GM04504 (cell line): ENCODE measurements at places on chromosomes 11 and 22.

GRCh38 chr22:37801946-37802309 is 5.8 kb upstream of the GCAT start:
- DNase-seq, result no peak

DNA sequence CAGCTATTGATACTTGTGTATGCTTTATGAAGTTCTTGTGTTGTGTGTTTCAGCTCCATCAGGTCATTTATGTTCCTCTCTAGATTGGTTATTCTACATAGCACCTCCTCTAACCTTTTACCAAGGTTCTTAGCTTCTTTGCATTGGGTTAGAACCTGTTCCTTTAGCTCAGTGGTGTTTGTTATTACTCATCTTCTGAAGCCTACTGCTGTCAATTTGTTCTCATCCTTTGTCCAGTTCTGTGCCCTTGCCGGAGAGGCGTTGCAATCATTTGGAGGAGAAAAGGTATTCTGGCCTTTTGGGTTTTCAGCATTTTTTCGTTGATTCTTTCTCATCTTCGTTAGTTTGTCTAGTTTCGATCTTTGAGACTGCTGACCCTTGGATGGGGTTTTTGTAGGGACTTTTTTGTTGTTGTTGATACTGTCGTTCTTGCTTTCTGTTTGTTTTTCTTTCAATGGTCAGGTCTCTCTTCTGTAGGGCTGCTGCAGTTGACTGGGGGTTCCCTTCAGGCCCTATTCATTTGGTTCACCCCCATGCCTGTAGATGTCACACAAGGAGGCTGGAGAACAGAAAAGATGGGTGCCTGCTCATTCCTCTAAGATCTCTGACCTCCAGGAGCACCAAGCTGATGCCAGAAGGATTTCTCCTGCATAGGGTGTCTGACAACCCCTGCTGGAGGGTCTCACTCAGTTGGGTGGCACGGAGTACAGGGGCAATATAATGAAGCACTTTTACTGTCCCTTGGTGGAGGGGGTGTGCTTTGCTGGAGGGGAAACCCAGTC is 35.9 kb upstream of the MUC15 start:
- no peak for DNase-seq

GRCh38 chr11:75184051-75184450 is 33.1 kb downstream of the SLCO2B1 start:
- DNase-seq, result no peak

DNA sequence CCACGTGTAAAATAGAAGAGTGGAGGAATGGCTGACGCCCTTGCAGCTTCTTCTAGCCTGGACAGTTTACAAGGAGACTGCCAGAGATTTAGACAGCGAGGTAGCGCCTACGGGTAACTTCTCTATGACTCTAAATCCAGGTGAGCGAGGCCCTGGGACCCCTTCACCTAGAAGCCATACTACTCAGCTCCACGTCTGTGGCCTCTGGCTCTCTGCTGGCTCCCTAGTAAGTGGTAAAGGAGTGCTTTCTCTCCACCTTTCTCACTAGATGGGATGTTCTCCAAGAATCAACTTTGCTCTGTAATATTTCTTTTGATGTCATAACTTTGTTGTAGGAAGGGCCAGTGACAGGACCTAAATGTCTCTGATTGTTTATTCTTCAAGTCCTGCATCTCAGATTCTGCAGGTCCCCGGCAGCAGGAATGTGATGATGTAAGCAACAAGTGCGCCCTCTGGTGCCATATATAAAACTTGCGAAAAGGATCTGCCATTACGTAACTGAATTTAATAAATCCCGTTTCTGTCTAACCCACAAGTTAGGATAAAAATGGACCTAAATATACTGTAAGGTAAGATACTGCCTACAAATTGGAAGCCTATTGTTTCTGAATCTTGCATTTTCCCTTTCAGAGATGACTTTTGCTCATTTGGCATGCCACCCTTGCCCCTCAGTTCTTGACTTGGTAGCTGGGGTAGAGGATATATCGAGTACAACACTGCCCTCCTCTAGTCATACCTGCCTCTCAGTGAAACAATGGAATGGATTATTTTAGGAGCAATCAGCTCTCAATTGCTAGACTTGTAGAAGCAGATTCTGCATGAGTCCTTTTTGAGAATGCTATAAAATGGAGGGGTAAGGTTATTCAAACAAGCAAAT is 11.0 kb upstream of the PTPN5 start:
- DNase-seq, result peak; percentile 38

DNA sequence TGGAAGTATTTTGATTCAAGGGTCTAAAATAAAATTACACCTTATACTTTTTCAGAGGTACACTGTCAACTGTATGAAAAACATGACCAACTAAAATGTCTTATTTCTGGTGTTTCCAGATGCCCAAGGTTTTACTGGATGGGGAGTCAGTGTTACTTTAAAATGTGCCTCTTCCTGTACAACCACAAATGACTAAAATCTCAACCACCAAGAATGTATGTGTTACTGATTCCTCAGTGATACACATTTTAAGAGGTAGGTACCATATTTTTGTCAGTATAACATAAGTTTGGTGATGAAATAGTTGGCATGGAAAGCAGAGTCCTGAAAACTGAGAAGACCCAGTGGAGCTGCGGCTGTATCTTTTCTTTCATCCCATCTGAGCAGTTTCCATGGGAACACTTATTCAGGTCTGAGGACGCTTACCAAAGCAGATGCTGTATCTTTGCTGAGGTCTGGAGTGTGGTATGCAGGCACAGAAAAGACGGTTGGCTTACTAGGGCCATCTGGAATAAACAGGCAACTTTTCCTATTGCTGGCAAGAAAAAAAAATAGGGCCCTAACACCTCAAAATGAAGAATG is 21.2 kb upstream of the TP53AIP1 start:
- no peak for DNase-seq

GRCh38 chr22:44847892-44848291 is 95.5 kb downstream of the ARHGAP8 start:
- DNase-seq, result no peak

GRCh38 chr11:17533341-17533740 is 10.9 kb downstream of the USH1C start:
- no peak for DNase-seq

DNA sequence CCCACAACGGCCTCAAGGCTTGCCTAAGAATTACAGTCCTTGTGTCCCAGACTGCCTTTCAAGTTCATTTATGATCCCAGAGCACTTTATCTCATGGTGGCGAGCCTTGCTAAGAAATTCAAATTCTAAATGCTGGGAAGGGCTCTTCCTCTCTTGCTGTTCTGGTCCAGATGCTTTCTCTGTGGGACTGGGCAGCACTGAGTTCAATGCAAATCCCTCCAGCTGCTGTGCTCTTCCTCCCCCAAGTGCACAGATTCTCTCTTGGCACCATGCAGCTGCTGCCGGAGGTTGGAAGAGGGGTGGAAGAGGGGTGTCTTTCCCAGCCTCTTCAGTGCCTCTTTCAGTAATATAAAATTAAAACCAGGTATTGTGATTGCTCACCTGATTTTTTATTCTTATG is 828.0 kb downstream of the DLG2 start:
- no peak for DNase-seq

GRCh38 chr11:33690290-33691065 is 10.1 kb downstream of the C11orf91 start:
- peak; percentile 95 for DNase-seq

DNA sequence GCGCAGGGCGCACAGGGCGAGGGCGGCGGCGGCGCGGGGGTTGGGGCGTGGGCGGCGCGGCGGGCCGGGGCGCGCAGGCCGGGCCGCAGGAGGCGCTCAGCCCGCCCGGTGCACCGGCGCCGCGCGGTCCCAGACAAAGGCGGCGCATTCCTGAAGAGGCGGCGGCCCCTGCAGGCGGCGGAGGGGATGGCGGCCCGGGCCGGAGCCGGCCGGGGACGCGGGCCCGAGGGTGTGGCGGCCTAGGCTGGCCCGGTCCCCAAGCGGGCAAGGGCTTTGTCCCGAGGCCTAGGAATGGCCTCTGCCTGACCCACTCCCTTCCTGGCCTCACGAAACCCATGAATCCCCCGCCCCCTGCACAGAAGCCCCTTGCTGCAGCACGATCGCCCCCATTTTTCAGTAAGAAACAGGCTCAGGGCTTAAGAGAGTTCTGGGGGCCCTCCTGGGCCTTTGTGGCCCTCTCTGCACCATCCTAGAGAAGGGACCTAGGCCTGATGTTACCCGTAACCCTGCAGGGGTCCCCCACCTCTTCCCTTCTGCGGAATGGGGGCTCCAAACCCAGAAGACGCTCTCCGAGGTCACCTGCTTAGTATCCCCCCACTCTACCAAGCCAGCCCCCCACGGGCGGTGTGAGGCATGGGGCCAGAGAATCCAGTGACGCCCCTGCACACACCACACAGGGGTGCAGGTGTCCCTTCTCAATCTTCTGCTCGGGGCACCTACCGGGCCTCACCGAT is at the start of gene RTN4R:
TSS of gene RTN4R (minus strand) at position 40 of the 734 bp plus-strand sequence. CDS start 226 bp downstream, outside the sequence.
- DNase-seq, result no peak

- no peak for DNase-seq
These were observed 52.2 kb downstream of the PPFIA1 start for GRCh38 chr11:70322666-70323065.

DNA sequence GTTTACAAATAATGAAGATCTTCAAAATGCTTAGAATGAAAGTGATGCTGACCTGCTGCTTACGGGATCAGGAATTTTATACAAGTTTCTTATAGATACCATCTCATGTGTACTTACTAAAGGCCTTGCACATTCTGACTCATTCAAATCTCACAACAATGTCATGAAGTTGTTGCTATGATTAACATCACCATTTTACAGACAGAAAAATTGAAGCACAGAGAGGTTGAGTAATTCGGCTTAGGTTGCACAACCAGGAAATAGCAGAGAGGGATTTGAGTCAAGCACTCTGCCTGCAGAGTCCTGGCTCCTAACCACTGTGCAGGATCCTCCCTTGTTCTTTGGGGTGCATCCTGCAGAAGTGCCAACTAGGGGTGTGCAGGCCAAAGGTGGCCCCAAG is 471.9 kb downstream of the MIAT start:
- no peak for DNase-seq

DNA sequence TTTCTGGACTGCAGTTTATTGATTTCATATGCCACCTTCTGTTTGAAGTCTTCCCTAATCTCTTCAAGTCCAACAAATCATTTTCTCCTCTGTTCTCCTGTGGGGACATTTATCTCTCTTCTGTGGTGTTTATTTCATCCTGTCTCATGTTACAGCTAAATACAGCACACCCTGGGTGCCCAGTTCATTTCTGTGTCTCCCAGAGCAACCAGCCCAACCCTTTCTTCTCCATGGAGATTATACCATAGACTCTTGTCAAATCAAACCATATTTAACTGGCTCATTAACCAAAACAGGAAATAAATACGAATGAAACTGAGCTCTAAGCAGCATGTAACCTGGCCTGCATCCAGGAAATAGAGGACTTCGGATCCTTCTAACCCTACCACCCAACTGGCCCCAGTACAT is at the start of gene MS4A8:
TSS of gene MS4A8 (plus strand) at position 329 of the 408 bp plus-strand sequence. CDS start 1,249 bp downstream, outside the sequence.
- DNase-seq, result no peak

GRCh38 chr22:36423461-36424404 is 36.0 kb upstream of the MYH9 start:
- no peak for DNase-seq

DNA sequence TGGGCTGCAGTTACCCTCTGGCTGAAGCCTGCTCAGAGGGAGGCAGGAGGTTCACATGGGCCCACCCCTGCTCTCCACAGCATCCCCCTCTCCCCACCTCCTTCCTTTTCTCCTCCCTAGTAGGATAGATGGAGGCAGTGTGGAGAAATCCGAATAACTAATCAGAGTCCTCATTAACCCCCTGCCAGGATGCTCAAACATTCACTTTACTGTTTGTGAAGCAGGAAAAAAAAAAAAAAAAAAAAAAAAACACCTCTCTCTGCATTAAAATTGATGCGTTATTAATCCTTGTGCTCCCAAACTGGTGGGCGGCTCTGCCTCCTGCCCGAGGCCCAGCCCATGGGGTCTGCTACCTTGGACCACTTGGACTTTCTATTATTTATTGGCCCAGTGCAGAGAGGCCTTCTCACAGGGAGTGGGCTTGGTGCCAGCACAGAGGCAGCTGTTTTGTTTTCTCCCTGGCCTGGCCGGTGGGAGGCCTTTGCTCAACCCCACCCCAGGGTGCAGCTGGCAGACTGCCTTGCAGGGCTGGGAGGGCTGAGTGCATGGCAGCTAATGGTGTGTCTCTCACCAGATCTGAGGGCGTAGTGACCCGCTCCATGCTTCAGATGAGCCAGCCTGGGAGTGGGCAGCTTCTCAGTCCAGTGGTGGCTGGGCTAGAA is 150.7 kb downstream of the PKNOX2 start:
- DNase-seq, result no peak

- DNase-seq, result no peak
These were observed 392.9 kb downstream of the TBC1D22A start for GRCh38 chr22:47155131-47155885.

GRCh38 chr22:27466229-27466628 is 335.3 kb downstream of the MN1 start:
- no peak for DNase-seq

- no peak for DNase-seq
These were observed 709 bp upstream of the KCNE3 start for GRCh38 chr11:74468058-74468457.

DNA sequence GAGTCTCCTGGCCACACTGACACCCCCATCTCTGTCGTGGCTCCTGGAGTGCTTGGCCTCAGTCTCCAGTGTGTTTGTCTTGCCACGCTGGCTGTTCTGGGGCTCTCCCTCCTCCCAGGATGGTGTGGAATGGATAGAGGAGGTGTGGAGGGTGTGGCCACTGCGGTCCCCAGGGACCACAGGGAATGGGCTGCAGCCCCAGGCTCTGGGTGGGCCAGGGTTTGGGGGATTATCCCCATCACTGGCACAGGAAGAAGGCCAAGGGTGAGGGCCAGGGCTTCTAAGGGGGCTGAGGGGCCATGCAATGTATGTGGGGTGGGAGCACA is 8.1 kb downstream of the GNAZ start:
- no peak for DNase-seq

DNA sequence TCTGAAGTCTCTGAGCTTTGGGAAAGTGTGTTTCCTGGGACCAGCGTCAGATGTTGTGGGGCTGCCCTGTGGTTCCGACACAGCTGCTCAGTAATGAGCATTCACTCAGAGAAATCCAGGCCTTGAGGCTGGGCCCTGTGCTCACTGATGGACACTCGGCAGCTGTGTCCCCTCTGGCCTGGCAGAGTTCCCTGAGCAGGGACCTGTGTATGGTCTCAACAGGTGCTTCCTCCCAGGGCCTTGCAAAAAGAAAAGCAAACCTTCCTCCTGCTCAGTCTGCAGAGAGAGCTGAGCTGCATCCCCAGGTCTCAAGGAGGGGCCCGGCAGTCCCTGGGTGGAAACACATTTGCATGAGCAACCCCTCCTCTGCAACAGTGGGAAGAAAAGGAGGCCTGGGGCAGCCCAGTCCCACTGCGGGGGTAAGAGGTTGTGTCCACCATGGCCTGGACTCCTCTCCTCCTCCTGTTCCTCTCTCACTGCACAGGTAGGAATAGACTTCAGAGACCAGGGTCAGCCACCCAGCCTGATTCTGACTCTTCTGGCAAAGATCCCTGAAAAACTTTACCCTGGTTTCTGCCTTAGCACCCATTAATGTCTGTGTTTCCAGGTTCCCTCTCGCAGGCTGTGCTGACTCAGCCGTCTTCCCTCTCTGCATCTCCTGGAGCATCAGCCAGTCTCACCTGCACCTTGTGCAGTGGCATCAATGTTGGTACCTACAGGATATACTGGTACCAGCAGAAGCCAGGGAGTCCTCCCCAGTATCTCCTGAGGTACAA is 131.2 kb downstream of the VPREB1 start:
- DNase-seq, result no peak
